ENCODE measurements at places on chromosomes 7 and 10.

- DNase-seq: no peak
These were observed 426 bp downstream of the SYPL1 start for GRCh38 chr7:106111655-106112117.

DNA sequence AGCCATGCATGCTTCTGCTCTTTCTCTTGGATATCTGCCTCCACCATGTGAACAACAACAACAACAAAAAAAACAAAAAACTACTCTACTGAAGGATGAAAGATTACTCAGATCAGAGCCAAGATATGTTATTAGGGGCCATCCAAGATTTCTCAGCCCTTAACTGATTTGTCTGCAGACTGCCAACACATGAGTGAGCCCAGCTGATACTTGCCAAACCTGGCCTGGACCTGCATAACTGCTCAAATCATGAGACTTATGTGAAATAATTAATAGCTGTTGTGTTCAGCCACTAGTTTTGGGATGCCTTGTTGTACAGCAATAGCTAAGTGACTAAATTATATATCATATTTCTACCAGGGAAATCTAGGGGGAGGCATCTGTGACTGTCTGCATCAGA, 334.5 kb upstream of the SORCS1 start:
- no peak for DNase-seq

DNA sequence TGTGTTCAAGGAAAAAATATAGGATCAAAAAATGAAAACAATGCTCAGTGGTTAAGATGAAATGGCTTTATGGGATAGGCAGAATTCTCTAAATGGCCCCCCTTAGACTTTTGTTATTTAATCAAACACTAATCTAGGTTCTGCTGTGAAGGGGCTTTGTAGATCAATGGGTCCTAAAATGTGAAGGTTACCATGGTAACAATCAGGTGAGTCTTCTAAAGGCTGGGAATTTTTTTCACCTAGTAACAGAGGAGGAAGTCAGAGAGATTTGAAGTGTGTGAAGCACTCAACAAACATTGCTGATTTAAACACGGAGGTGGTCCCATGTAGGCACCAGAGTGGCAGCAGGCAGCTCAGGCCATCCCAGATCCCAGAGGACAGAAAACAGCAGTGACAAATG, 11.1 kb downstream of the OR2A14 start:
- DNase-seq: no peak

- DNase-seq: no peak
These were observed 18.6 kb downstream of the MINDY3 start for GRCh38 chr10:15841696-15842095.
